ENCODE measurements at places on chromosomes 11 and 22.

DNA sequence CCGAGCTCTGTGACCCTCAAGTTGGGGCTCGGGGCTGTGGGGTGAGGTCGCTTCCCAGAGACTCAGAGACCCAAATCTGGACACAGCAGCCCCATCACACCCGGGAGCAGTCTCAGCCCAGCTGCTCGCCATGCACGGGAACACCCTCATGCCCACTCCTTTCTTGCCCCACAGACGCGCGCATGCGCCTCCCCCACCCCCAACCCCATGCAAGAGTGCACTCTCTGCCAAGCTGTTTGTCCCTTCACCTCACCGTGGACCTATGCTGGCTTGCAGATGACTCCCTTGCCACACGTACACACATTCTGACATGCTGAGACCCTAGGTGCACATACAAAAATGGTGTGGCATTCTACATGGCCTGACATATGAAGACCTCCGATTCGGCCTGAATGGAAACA, 478 bp upstream of the CD248 start:
- peak; percentile 76 for DNase-seq

GRCh38 chr11:97912629-97913028, 1108.1 kb upstream of the CNTN5 start:
- DNase-seq, result no peak

DNA sequence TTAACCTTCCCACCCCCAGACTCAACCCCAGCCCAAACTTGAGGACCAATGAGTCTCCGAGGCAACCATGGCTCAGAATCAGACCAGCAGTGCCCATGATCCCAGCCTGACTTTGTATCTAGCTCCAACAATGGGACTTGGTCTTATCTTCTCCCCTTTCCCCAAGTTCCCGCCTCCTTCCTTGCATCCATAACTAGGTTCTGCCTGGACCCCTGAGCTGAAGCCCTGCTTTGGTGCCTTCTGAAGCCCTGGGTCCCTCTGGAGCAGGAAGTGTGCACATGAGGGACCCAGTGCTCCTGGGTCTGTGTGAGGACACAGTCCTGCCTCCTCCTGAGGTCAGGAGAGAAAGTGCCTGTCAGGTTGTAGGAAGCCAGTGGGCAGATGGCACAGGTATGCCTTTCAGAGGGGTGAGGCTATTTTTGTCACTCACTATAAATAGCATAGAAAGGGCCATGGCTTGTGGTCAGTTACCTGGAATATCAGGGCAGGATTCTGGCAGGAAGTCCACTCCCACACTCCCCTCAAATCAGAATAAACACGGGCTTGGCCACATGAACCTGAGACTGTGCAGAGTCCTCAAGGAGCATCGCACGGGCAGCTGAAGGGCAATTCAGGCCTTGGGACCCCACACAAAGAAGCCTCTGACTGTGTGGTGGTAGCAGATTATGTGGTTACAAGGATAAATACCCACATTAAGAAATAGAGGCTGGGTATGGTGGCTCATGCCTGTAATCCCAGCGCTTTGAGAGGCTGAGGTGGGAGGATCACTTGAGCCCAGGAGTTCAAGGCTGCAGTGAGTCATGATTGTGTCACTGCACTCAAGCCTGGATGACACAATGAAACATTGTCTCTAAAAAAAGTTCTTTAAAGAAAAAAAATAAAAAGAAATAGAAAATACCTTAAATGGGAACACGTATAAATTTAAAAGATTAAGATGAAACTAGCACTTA, 27.4 kb downstream of the RCN1 start:
- peak; percentile 56 for DNase-seq

DNA sequence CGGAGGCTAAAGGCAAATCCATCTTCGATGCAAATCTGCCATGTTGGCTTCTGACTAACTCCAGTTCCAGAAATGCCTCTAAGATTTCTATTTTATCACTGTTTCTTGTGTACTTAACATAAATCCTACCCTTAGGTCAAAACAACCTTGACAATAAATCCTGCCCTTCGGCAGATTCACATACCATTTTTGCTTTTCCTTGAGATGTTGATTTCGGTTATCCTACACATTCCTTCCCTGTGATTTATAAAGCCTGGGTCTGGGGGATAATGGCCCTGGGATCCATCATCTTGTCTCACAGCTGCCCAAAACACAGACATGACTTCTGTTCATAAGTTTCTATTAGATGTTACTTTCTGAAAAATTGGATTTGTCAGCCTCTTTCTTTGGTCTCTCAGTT, 231.7 kb upstream of the CARD18 start:
- DNase-seq, result no peak

DNA sequence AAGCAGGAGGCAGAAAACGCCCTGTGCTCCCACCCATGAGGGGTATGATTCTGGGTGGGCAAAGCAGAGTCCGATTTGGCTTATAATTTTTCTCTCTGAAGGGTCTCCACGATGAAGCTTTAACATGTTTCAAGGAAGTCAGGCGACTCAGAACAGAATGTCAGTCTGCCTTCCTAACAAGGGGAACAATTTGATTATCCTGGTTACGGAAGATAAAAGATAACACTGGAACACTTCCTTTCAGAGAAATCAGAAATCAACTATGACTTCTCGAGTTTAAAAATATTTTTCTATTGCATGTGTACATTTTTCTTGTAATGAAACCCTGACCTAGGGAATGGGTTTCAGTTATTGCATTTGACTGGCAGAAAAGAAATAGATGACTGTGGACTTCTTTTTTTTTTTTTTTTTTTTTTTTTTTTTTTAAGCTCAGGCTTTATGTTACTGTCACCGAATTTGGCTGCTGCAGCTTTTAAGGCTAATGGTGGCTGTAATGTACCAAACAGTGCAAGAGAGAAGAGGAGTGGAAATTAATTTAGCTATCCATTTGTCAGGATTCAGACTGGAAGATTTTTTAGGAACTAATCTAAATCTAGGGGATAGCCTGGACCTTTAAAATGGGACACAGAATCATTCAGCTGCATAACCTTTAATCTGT, 297.7 kb downstream of the CADM1 start:
- no peak for DNase-seq

DNA sequence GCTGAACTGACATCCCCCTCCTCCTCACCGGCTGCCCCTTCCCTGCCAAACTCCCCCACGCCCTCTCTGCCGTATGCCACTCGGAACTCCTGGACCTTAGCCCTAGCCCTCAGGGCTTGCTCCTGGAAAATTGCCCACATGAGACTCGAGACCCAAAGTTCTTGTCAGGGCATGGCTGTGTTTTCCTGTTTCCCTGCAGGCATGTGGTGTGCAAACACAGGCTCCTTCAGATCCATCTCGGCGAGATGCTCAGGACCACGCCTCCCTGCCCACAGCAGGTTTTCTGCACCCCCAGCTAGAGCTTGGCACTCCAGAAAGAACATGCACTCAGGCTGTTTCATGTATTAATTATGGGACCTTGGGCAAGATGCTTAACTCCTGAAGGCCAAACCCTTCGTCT, 1480.4 kb downstream of the BRD1 start:
- DNase-seq, result no peak

- no peak for DNase-seq
These were observed 520.8 kb downstream of the INSC start for GRCh38 chr11:15635521-15635920.

DNA sequence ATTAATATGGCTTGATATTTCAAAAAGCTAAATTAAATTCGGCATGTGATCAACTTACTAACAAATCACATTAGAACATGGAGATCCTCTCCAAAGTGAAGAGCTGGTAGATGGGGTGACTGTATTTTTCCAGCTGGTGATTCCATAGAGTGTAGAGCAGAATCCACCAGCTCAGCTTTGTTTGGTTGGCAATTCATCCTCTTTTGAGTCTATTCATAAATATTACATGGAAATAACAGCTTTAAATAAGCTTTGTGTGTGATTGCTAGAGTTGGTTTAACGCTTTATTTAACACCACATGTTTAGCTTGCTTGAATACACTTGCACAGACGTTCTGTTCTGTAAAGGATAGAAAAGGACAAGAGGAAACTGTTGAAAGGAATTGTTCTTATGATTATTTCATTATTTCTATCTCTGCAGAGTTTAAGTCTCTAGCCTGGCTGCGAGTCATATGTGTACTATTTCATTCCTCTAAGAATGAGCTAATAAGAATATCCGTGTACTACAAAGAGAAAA, 738.3 kb upstream of the KIRREL3 start:
- no peak for DNase-seq

GRCh38 chr22:29470159-29470855, 9.7 kb upstream of the NEFH start:
- DNase-seq, result peak; percentile 30

DNA sequence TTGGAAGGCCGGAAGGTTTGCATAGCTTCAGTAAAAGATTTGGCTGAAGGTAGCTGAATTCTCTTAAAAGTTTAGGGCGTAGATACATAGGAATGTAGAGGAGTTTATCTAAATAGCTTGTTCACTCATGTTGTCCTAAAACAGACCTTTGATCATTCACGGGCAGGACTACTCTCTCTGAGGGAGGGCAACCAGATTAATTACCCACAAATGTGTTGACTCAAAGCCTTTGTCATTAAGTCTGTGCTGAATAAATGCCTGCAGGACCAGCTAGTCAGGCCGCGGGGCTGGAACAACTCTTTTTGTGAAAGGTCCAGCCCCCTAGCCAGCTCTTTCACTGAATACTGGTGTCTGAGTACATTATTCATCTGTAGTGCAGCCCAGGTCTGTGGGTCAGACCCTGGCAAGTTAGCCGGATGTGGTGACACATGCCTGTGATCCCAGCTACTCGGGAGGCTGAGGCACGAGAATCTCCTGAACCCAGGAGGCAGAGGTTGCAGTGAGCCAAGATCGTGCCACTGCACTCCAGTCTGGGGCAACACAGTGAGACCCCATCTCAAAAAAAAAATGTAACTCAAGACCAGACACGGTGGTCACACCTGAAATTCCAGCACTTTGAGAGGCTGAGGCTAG, 2.8 kb upstream of the FADD start:
- no peak for DNase-seq

DNA sequence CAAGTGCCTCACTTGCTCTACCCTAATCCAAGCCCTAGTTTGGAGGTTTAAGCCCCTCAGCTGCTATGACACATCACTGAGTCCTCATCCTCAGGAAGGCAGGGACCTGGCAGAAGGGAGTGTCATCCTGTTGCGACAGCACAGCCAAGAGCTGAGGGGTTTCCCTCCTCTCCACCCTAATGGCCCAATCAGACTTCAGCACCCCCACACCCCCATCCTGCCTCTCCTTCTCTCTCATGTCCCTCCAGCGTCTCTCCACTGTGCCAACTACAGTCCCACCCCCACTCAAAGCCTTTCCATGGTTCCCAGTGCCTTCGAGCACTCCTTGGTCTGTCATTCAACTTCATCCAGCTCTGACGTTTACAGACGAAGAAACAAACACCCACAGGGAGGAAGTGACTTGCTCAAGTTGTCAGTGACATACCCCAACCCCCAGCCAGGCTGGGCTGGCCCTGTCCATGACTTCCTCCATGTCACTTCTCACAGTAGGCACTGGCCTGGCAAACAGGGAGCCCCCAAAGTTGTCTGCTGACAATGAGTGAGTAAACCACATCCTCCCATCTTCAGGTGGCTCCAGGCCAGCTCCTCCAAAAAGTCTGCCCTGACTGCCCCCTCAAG, 15.6 kb downstream of the ARAP1 start:
- peak; percentile 86 for DNase-seq

DNA sequence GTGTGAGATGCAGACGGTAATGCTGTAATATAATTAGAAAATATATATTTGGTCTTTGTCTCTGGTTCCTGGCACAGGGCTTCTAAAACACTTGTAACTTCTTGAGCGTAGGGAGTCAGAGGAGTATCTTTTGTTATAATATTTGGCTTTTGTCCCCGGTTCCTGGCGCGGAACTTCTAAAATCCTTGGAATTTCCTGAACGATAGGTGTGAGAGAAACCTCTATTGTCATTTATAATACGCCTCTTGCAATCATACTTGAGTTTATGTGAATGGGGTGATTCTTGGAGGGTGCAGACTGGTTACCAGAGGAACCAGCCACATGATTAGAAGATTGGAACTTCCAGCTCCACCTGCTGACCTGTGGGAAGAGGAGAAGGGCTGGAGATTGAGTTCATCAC, 54.1 kb upstream of the ZBED5 start:
- no peak for DNase-seq

GRCh38 chr11:64607381-64607985, 16.5 kb downstream of the SLC22A12 start:
- DNase-seq, result no peak

DNA sequence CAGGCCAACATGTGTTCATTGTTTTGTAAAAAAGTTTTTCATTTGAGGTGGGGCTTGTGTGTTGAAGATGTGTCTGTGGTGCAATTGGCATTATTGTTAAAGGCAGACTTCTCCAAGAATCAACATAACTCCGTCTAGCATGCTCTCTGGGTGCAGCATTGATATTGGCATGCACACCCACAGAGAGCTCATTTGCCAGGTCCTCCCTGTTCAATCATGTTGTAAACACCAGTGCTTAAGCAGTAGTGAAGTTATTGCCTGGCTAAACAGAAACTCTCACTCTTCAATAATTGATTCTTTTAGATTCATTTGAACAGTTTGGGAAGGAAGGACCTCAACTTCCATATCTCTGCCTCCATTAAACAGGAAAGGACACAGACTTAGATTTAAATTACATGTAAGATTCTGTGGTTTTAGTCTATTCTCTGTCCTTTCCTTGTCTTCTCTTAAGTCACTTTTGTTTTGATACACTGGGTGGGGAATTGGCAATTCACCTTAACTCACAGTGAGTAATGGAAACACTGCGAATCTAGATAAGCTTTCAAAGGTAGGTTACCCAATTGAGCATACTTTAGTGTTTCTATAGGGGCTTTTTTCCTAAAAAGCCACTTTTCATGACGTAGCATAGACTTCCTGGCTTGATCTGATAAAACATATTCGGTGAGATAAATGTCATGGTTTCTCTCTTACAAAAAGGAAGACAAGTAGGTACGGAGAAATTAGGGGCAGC, 30.8 kb upstream of the EXPH5 start:
- no peak for DNase-seq

GRCh38 chr22:44489817-44490216, 8.2 kb downstream of the RTL6 start:
- DNase-seq, result no peak

DNA sequence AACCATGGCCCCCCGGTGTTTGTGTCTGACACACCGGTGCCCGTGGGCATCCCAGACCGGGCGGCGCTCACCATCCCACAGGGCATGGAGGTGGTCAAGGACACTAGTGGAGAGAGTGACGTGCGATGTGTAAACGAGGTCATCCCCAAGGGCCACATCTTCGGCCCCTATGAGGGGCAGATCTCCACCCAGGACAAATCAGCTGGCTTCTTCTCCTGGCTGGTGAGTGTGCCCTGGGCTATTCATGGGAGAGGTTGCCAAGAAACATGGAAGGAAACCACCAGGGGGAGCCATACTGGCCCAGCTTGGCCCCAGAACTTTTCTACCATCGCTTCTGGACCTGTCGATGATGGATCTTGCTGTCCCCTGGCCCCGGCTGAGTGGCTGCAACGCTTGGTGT, 36.5 kb downstream of the PRDM11 start:
- peak; percentile 26 for DNase-seq

DNA sequence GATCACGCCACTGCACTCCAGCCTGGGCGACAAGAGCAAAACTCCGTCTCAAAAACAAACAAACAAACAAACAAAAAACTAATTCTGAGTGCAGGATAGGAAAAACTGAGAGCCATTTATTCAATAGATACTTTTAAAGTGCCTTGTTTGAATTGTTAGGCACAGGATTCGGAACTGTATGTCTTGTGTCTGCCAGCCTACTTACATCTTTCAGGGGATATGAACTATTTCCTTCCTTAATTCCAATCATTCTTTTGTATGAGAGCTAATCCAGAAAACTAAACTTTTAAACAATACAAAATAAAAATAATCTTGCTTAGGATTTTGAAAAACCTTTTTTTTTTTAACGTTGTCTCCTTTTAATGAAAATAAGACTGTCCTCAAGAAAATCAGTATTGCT, 12.6 kb downstream of the UVRAG start:
- no peak for DNase-seq

- no peak for DNase-seq
These were observed 75.0 kb upstream of the FGF3 start for GRCh38 chr11:69894181-69894611.
